Hematopoietic multipotent progenitor cell treated with erythropoietin and hydrocortisone succinate and interleukin-3 and kit ligand, for 6 days (in vitro differentiated cells): ENCODE measurements at places on chromosomes 1 and 21.

DNA sequence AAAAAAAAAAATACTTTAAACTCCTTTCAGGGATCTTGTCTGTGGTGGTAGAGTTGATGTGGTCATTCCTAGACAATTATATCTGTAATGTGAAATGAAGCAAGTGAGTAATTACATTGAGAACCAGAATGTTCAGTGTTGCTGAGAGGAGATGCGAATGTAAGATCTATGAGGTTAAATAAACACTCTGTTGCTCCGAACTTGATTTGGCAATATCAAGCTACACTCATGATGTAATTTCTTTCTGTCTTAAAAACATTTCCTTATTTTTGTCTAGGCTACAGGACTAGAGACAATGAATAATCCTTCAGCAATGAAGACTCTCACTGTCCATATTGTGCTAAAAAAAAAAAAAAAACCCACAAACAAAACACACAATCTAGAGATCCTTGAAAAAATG, 63.1 kb upstream of the IGSF5 start:
- DNase-seq, result no peak

DNA sequence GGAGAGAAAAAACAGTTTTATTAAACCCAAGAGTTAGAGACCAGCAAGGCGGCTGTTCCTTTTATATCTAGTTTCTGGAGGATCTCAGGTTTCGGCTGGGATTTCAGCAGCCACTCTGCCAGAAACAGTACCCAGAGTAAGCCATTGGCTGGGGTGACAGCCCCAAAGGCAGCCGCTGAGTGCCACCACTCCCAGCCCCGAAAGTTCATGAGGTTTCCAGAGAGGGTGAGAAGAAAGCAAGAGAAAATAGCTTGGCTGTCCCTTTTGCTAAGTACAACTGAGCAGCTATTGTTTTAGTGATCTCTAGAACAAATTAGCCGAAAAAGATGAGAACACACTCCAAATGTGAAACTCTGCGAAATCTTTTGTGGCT, 1.2 kb downstream of the SH3BGR start:
- DNase-seq, result no peak

DNA sequence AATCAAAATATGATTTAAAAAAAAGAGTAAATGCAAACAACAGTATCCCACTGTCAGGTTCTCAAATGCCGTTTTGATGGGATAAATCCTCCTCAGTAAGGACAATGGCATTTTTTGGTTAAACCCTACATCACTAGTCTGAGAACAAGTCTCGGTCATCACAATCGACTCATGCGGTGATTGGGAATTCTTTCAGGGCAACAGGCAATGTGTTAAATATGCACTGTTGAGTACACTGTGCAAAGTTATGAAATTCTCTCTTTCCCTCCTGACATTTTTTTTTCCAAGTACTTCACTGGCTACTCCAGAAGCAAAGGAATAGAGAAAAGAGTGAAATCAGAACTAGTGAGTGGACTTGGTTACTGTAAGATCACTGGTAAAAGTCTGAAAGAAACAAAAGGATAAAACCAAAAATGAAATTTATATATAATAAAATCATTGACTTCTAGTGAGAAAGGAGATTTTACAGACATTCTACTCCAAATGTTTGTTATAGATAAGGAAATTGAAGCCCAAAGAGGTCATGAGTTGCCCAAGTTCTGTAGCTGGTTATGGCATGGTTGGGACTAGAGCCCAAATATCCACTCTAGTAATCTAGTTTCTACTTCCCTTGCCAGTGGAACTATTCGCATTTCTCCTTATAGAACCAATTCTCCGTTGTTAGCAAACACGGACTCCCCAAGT, 111.3 kb downstream of the TGFBR3 start:
- DNase-seq, result no peak

- peak; percentile 17 for DNase-seq
Measured at GRCh38 chr1:57424231-57425027, 569 bp upstream of the DAB1 start.

DNA sequence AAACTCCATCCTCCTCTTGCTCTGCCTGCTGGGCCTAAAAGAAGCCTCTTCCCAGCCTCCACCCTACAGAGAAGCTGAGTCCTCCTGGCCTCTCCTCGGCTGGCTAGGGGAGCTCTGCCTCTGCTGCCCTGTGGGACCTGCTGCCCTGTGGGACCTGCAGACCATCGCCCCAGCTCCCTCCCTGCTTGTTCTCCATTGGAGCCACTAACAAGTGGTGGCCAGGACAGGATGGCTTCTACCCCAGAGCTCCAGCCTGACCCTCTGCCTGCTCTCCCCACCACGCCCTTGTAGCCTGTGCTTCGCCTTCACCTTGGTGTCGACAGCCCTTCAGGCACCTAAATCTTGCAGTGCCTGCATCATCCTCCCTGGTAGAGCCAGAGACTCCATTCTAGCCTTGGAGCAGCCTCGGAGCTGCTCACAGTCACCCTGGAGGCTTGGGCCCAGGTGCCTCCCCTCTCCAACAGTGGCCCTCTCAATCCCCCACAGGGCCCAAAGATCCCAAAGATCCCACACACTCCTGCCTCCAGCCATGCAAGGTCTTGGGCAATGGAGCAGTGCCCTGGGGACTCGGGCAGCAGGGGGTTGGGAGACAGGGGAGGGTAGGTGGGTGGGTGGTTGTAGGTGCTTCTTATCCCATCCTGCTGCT, 3.0 kb downstream of the EPS8L3 start:
- DNase-seq, result no peak

- no peak for DNase-seq
Measured at GRCh38 chr21:27371115-27371974, 404.5 kb upstream of the ADAMTS5 start.

DNA sequence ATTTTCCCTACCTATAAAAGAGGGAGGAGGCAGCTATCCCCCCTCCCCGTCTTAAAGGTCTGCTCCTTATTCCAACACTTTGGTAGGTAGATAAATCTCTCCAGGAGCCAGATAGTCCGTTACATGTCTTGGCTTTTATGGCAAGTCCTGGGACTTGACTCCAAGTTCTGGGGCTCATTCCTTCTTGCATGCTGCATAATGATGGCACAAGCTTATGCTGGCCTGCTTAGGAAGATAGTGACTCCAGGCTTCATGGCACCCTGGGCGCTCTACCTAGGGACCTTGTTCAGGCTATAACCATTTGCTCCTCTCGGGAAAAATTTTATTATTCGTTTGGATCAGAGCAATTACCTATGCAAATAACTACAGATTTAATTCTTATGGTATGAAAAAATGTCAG, 3.7 kb downstream of the SLAMF1 start:
- no peak for DNase-seq

GRCh38 chr1:35717911-35718476, 690 bp downstream of the C1orf216 start:
- peak; percentile 92 for DNase-seq

GRCh38 chr1:184419350-184420161, 32.7 kb downstream of the C1orf21 start:
- DNase-seq, result no peak

- DNase-seq, result peak; percentile 45
Measured at GRCh38 chr1:208654241-208654640, 410.1 kb upstream of the PLXNA2 start.

DNA sequence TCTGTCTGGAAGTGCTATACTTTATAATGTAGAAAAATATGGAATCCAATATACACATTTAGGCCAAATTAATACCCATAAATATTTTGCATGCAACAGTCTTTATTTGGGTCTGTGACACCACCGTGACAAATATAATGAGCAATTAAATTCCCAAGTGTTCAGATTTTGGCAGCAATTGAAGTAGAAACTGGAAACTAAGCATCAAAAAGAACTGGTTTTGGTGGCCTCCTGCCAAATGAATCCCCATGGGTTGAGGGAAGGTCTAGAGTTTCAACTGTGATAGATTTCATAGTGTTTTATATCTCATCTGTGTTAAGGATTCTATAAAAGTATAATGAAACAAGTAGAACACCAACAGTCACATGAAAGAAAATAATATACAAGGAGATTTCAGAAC, 88.4 kb downstream of the DPYD start:
- no peak for DNase-seq

GRCh38 chr1:114274621-114275317, 121.1 kb upstream of the SYT6 start:
- no peak for DNase-seq

- no peak for DNase-seq
Measured at GRCh38 chr1:2990376-2991115, 30.7 kb upstream of the ACTRT2 start.

DNA sequence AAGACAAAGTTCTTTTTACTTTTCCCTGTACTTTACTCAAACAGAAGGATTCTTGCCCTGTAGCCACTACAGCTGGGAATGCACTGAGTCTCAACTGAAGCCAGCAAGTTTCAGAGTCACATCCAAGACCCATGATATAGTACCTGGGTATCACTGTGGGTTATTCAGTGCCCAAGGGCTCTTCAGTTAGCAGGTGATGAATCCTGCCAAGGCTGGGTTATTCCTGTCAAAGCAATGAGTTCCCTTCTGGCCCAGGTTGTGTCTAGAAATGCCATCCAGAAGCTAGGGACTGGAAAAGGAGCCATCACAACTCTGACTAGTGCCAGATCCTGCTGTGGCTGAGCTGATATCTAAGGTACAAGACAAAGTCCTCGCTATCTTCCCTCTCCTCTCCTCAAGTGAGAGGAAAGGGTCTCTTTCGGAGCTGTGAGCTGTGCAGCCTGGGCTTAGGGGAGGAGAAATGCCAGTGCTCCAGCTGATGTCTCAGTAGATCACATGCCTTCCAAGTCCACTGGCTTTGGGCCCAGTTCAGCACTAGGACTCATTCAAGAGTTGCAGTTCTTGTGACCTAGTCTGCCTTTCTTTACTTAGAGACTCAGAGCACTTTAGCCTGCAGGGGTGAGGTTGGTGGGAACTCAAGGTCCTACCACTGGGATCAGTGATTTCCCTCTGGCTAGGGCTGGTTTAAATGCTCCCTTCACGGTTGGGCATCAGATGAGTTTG, 369.4 kb downstream of the TBX15 start:
- no peak for DNase-seq

DNA sequence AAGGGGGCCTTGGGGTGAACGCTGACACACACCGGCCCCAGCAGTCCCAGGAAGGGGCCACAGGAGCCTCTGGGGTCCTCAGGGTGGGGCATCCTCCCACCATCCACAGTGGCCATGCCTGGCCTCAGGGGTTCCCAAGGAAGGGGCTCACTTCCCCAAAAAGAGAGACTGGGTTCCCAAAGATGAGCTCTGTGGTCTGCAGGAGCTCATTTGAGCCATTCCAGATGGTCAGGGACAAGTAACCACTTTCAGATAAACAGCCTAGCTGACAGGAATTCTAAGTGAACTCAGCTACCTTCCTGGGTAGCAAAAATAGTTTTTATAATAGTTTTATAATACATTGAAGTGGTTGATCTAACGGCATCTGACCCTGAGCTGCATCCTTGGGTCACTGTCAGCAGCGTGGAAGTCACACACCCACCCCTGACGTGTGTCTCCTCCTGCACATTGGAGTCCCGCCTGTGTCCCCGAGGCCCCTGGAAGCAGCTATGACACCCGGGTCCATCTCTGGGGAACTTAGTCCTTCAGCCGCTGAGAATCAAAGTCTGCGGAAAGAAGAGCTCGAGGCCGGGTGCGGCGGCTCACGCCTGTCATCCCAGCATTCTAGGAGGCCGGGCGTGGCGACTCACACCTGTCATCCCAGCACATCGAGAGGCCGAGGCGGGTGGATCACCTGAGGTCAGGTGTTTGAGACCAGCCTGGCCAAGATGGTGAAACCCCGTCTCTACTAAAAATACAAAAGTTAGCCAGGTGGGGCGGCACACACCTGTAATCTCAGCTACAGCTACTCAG, 5.7 kb upstream of the TMEM240 start:
- DNase-seq, result no peak

GRCh38 chr1:89552471-89553081, 27.9 kb downstream of the LRRC8B start:
- peak; percentile 55 for DNase-seq

- peak; percentile 4 for DNase-seq
Measured at GRCh38 chr1:229900220-229900619, 166.8 kb upstream of the GALNT2 start.

GRCh38 chr1:85460555-85461088, 4.3 kb downstream of the DDAH1 start:
- peak; percentile 2 for DNase-seq
